ENCODE measurements at places on chromosomes 16 and 17.

GRCh38 chr17:63224644-63225043 is 221.5 kb downstream of the CYB561 start:
- DNase-seq, result no peak

GRCh38 chr17:21041741-21042457 is 912 bp downstream of the USP22 start:
- DNase-seq, result peak; percentile 91

DNA sequence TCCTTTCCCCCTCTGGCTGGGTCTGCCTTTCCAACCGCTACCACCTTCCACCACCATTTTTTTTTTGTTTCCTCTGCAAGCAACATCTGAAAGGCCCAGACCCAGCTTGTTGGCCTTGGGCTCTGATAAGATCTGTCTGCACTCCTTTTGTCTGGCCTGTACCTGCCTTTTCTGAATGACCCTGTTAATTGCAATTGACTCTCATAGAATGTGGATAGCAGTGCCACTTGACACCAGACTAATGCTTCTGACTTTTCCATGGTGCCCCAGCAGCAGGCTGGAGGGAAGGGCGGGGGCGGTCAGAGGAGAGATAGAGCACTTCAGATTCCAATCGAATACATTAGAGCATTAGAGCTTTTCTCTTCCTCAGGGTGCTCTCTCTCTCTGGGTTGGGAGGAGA is 538.9 kb downstream of the WWOX start:
- DNase-seq, result no peak

DNA sequence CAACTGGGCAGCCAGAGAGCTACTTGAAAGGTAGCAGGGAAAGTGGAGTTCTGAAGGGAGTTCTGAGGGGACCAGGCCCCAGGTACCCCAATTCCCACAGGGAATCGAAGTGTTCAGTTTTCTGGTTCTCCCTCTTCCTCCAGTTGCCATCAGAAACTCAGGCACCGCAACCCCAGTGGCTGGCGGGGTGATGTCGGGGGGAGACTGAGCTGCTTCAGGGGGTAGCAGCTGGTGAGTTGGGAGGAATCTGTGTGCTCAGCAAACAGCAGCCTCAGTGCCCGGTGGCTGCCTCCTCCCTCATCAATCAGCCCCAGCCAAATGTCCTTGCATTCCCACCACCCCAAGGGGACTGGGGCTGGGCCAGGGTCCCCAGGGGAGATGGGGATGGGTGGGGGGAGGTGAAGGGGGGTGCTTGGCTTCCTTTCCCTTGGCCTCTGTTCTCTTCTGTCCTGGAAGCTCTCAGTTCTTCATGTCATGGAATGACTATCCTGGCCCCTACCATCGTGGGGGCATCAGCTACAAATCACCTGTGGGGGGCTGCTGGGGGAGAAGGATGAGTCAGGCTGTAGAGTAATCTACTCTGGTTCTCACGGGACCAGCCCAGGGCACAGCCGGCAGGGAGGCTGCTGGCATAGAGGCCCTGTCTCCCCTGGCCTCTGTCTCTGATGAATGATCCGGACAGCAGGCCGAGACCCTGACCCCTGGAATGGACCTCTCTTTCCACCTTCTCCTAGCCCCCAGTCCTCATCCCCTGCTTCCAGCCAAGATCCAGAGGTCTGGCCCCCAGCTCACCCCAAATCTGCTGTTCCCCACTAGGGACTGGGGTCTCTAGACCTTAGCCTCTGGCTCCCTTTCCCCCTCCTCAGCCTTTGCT is 2.6 kb upstream of the DNAH2 start:
- DNase-seq, result no peak

- DNase-seq, result peak; percentile 90
Observed at GRCh38 chr17:75832164-75832651, 12.0 kb downstream of the UNC13D start.

DNA sequence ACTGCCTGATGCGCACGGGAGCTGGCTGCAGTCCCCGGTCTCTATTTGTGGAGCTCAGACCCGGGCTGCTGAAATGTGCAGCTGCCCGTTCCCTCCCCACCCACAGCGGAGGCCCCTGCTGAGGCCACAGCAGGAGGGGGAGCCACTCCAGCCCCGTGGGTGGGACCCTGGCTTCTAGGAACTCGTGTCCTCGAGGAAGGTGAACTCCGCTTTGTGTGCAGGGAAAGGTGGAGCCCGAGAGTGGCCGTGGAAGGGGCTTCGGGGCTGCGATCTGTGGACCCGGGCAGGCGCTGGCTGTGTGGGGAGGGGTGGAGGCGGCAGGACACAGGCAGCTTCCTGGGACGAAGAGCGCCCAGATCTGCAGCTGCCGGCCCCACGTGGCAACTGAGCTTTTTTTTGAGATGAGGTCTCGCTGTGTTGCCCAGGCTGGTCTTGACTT is 2.9 kb downstream of the CCDC154 start:
- DNase-seq, result no peak

- DNase-seq, result no peak
Observed at GRCh38 chr17:62925267-62925836, 40.7 kb upstream of the TANC2 start.

- no peak for DNase-seq
Observed at GRCh38 chr16:23333831-23334456, 31.8 kb downstream of the SCNN1B start.

GRCh38 chr17:78596871-78597764 is 19.9 kb upstream of the DNAH17 start:
- no peak for DNase-seq
